ENCODE measurements at places on chromosomes 7 and 10. TPM values are rescaled to one million over a fixed set of nuclear protein-coding genes. Genes with fewer than 3 reads are reported as not detected.

Gene PRSS2
- total RNA-seq = not detected

Gene TMEM236
- not detected for total RNA-seq

Gene NUTM2E
- not detected for total RNA-seq

Gene AVPI1
- total RNA-seq = 39.8 TPM

Gene OR6V1
- not detected for total RNA-seq

Gene OR2A12
- not detected for total RNA-seq

Gene DOCK4
- 19.1 TPM for total RNA-seq

Gene TNRC18
- total RNA-seq = 12.8 TPM

Gene LDB1
- total RNA-seq = 13.2 TPM

Gene MUC12
- total RNA-seq = not detected

Gene RPP38
- total RNA-seq = 16.4 TPM

Gene TBC1D12
- 7.2 TPM for total RNA-seq

Gene SAMD9
- 1.5 TPM for total RNA-seq

Gene HOXA2
- total RNA-seq = not detected

Gene HABP2
- total RNA-seq = 0.13 TPM

Gene TAS2R16
- total RNA-seq = not detected

Gene CFAP70
- total RNA-seq = 0.13 TPM

Gene PON1
- total RNA-seq = not detected

Gene DPY19L1
- 32.6 TPM for total RNA-seq

Gene TNS3
- 55.7 TPM for total RNA-seq

Gene KCNIP2
- not detected for total RNA-seq

Gene TEX47
- not detected for total RNA-seq

Gene ADRA2A
- not detected for total RNA-seq

Gene BAIAP2L1
- total RNA-seq = 13.0 TPM

Gene ANXA8L1
- not detected for total RNA-seq

Gene SEC61G
- 328 TPM for total RNA-seq

Gene RBM17
- 77.5 TPM for total RNA-seq

Gene ABCC2
- total RNA-seq = 181 TPM

Gene IQCE
- total RNA-seq = 2.5 TPM

Gene TRUB1
- total RNA-seq = 38.9 TPM

Gene PTPRN2
- 1.7 TPM for total RNA-seq

Gene KIAA1549
- 1.8 TPM for total RNA-seq

Gene GDF2
- not detected for total RNA-seq

Gene ADK
- total RNA-seq = 79.1 TPM

Gene SLC13A1
- not detected for total RNA-seq

Gene BMPER
- not detected for total RNA-seq

Gene ANLN
- 72.0 TPM for total RNA-seq

Gene ASB10
- not detected for total RNA-seq

All from HepG2 (cell line).